ENCODE measurements at places on chromosomes 1 and 21. TPM values are rescaled to one million over a fixed set of nuclear protein-coding genes. Genes with fewer than 3 reads are reported as not detected.

GRCh38 chr1:19033926-19034680 lies 77.6 kb upstream of the IFFO2 start:
- DNase-seq, result no peak

- DNase-seq, result no peak
Measured at GRCh38 chr21:34181431-34182039, 108.2 kb downstream of the MRPS6 start.

DNA sequence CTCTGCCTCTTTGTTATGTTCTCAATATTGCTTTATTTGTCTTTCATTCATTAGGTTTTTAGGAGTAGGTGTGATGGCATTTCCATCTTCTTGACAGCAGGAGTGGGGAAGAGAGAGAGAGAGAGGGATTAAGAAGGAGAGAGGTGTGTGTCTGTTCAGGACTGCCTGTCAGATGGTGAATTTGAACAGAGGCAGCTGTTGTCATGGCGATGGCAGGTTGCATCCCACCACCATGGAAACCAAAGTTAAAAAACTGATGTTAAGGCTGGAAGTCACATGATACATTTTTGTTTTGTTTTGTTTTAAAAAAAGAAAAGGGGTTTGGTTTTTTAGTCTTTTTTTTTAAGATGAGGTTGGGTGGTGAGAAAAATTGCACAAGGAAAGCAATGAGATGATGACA lies 18.3 kb downstream of the CACNA1E start:
- no peak for DNase-seq

TIE1 gene
- 18.5 TPM for total RNA-seq

CRYAA gene
- not detected for total RNA-seq

GRCh38 chr21:38383411-38384237 lies 114.7 kb downstream of the ERG start:
- peak; percentile 40 for DNase-seq

GRCh38 chr1:6162773-6163172 lies 17.3 kb downstream of the CHD5 start:
- peak; percentile 30 for DNase-seq

CTXND2 gene
- not detected for total RNA-seq

DNA sequence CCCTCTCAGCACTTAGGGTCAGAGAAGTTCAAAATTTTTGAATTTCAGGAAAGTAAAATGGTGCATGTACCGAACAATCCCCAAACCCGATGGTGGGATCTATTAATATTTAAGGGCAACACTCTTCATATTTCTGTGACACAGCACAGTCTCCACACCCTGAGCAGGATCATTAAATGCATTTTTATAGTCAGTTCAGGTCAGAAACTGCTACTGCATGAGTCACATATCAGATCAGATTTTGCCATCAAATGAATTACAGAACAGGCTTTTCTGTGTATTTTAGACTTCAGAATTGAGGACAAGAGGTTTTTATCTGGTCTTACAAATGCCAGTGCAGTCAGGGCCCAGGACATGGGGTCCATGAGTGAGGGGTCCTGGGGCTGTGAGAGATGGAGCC lies 79.2 kb downstream of the RIPK4 start:
- no peak for DNase-seq

GRCh38 chr1:68173283-68173935 lies 58.9 kb downstream of the WLS start:
- no peak for DNase-seq

- DNase-seq, result no peak
Measured at GRCh38 chr1:29395736-29396437, 159.6 kb downstream of the PTPRU start.

- no peak for DNase-seq
Measured at GRCh38 chr1:59641836-59642235, 172.9 kb upstream of the HOOK1 start.

CELA2A gene
- total RNA-seq, result not detected

DNA sequence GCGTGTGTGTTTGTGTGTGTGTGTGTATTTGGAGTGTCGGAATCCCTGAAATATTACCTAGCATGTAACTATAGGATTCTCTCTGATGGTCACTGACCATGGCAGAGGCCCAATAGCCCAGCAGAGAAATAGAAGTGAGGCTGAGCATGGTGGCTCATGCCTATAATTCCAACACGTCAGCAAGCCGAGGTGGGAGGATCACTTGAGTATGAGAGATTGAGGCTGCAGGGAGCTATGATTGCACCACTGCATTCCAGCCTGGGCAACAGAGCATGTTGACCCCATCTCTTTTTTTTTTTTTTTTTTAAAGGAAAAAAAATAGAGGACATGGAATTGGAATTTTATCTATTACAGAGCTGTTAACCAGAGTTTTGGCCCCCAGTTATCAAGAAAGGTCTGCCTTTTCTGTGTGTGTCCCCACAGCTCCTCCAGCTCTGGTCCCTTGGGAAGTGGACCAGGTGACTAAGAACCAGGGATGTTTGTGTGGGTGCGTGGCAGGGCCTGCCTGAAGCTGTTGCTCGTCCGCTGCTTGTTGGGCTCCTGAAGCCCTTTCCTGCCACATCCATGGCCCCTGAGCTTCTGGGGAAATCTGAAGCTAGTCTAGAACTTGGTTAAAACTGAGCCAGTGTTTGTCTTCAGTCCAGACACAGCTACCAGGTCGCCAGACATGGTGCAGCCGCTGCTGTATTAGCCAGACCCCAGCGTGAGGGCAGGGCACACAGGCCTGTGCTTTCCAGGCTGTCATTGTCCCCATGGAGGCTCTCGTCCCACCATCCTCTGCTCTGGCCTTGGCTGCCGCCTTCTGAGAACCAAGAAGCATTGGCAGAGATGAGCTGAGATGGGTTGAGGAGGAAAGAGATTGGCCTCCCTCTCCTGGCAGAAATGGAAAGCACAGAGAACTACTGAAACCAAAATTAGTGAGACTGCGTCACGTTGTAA lies 25.5 kb downstream of the CAPN9 start:
- peak; percentile 66 for DNase-seq

- no peak for DNase-seq
Measured at GRCh38 chr1:182270731-182271130, 120.9 kb downstream of the GLUL start.
